Central memory CD8-positive, alpha-beta T cell (primary cell): ENCODE measurements at places on chromosomes 5 and 9.

GRCh38 chr9:11794984-11795383 lies 898.2 kb upstream of the TYRP1 start:
- H3K27me3 ChIP-seq: no peaks in the 10 kb centered on the region
- no peak for DNase-seq
- no peaks in the 10 kb centered on the region for H3K4me1 ChIP-seq
- no peak overlapping the region for H3K27ac ChIP-seq
- no peak overlapping the region for H3K4me3 ChIP-seq
- no peaks in the 10 kb centered on the region for H3K36me3 ChIP-seq

GRCh38 chr5:178119915-178120606 lies 6.7 kb downstream of the N4BP3 start:
- no peak overlapping the region for H3K4me3 ChIP-seq
- H3K36me3 ChIP-seq: peaks cover 13% of the 10 kb centered on the region
- no peak overlapping the region for H3K27ac ChIP-seq

GRCh38 chr9:131012396-131012917 lies 3.5 kb downstream of the LAMC3 start:
- H3K4me3 ChIP-seq: no peak overlapping the region
- H3K27ac ChIP-seq: no peak overlapping the region
- DNase-seq: no peak
- no peaks in the 10 kb centered on the region for H3K4me1 ChIP-seq
- peaks cover 74% of the 10 kb centered on the region for H3K27me3 ChIP-seq
- no peaks in the 10 kb centered on the region for H3K36me3 ChIP-seq

DNA sequence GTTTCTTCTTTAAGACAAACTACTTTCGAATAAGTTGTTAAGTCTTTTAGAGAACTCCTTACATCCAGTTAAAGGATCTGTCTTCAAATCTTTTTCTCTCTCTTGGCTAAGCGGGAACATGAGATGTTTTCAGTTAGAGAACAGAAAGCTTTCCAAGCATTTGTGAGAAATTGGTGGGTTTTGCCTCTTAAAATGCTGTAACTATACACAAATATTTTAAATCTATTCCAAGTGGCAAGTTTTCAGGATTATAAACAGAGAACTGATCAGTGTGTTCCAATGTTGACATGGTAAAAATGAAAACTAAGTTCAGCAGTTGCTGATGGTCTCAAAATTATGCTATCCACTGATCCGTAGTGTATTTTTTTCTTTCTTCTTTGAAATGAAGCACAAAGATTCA lies 100.4 kb downstream of the EBF1 start:
- no peaks in the 10 kb centered on the region for H3K36me3 ChIP-seq
- peaks cover 30% of the 10 kb centered on the region for H3K27me3 ChIP-seq
- no peak overlapping the region for H3K4me3 ChIP-seq
- DNase-seq: no peak

DNA sequence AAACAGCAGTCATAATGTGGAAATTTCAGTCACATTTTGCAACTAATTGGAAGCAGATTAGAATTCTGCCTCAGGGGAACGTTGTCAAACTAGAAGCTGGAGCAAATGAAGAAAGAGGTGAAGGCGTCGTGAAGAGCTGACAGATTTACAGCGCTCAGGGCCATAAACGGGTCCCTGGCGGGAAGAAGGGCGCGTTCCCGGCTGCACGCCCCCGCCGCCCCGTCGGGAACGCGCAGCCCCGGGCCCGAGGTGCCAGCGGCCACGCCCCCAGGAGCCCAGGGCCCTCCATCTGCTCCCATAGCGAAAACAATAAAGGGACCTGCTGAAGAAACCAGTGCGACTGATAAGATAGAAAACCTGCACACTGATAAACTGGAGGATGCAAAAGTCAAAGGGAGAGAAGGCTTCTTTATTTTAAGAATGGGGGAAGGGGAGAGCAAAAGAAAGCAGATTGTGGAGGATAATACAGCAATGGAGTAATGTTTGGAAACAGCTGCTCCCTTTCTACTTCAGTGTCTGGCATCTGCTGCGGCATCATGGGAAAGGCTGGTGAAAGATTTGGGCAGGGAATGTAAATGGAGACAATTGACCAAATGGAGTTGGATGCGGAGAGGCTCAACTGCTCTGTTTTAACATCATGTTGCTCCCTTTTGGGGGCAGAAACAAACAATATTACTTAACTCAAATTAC lies 11.1 kb downstream of the ZNF608 start:
- H3K4me1 ChIP-seq: no peaks in the 10 kb centered on the region
- no peaks in the 10 kb centered on the region for H3K36me3 ChIP-seq
- no peak overlapping the region for H3K4me3 ChIP-seq
- peaks cover 10% of the 10 kb centered on the region for H3K27me3 ChIP-seq

DNA sequence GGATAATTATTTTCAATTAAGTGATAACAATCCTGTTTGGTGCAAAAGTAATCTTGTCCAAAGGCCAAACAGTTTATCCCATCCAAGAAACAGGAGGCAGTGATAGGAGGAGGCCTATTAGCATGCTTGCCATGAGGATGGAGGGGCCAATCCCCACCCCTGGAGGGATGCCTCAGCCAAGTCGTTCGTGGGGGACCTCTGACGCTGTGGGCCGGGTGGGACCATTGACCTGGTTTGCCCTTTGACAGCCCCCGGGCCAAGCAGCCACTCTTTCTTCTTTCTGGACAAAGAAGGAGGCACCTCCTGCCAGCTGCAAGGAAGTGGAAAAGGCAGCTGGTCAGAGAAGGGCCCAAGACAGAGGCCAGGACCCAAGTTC lies 39.5 kb upstream of the GRHPR start:
- DNase-seq: no peak
- peaks cover 2% of the 10 kb centered on the region for H3K36me3 ChIP-seq
- no peaks in the 10 kb centered on the region for H3K4me1 ChIP-seq

- peaks cover 21% of the 10 kb centered on the region for H3K36me3 ChIP-seq
- peaks cover 67% of the 10 kb centered on the region for H3K4me1 ChIP-seq
- no peaks in the 10 kb centered on the region for H3K27me3 ChIP-seq
- no peak for DNase-seq
These were observed 85.7 kb downstream of the PTPDC1 start for GRCh38 chr9:94169968-94170367.

- DNase-seq: no peak
- H3K27me3 ChIP-seq: no peaks in the 10 kb centered on the region
- peaks cover 34% of the 10 kb centered on the region for H3K36me3 ChIP-seq
- H3K27ac ChIP-seq: peak overlapping the region; percentile 15
- no peaks in the 10 kb centered on the region for H3K4me1 ChIP-seq
- no peak overlapping the region for H3K4me3 ChIP-seq
These were observed 58.2 kb downstream of the IPPK start for GRCh38 chr9:92611621-92612285.

GRCh38 chr5:53991942-53992341 lies 318.4 kb downstream of the ARL15 start:
- no peaks in the 10 kb centered on the region for H3K4me1 ChIP-seq
- no peak overlapping the region for H3K4me3 ChIP-seq
- no peak for DNase-seq
- no peaks in the 10 kb centered on the region for H3K27me3 ChIP-seq

DNA sequence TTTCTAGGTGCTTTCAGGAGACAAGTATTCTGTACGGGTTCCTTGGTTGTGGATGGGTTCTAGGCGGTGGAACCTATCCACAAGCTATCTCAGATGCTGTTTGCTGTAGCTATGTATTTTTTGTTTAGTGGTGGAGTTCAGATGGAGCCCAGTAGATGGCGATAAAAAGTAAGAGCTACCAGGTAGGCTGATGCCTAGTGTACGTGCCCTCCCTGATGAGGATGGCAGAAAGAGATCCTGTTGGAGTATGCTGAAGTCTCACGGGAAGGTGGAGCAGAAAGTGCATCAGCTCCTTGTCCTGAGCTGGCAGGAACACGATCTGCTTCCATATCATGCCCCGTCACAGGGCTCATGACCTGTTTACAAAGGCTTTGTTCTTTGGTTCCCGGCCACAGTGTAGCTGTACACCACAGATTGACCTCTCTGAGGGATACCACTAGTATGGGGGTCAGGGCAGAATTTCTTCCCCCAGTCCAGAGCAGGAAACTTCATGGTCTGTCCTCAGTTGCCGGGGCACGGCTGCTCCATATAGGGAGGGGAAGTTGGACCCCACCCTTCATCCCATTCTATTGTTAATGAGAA lies 12.6 kb upstream of the UGT3A2 start:
- H3K4me1 ChIP-seq: no peaks in the 10 kb centered on the region
- H3K36me3 ChIP-seq: no peaks in the 10 kb centered on the region
- no peak for DNase-seq
- H3K27ac ChIP-seq: no peak overlapping the region

DNA sequence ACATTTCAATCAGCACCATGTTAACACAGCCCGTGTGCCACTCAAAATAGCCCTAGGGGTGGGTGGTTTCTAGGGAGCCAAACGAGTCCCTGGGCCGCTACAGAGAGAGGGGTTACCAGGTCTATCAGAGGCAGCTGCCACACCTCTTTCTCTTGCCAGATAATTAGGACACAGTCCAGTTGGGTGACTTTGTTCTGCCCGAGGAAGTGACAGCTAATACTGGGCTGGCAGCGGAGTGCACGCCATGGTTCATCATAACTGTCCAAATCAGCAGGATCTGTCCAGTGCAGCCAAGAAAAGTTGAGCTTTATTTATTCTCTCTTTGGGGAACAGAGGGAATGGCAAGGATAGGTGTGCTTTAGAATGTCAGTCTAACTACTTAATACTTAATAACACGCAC lies 583.8 kb downstream of the BRINP1 start:
- no peaks in the 10 kb centered on the region for H3K27me3 ChIP-seq
- DNase-seq: no peak
- H3K27ac ChIP-seq: no peak overlapping the region
- no peaks in the 10 kb centered on the region for H3K36me3 ChIP-seq
- H3K4me3 ChIP-seq: no peak overlapping the region

- H3K36me3 ChIP-seq: no peaks in the 10 kb centered on the region
- no peak overlapping the region for H3K27ac ChIP-seq
- no peaks in the 10 kb centered on the region for H3K4me1 ChIP-seq
- no peaks in the 10 kb centered on the region for H3K27me3 ChIP-seq
These were observed 1029.1 kb upstream of the ACO1 start for GRCh38 chr9:31355159-31355882.

- H3K4me1 ChIP-seq: no peaks in the 10 kb centered on the region
- H3K27me3 ChIP-seq: peaks cover 68% of the 10 kb centered on the region
- no peak overlapping the region for H3K4me3 ChIP-seq
- no peak for DNase-seq
- no peak overlapping the region for H3K27ac ChIP-seq
- no peaks in the 10 kb centered on the region for H3K36me3 ChIP-seq
These were observed 54.9 kb upstream of the DAB2IP start for GRCh38 chr9:121596515-121596914.

GRCh38 chr9:92100237-92100911 lies 14.8 kb downstream of the SPTLC1 start:
- no peak overlapping the region for H3K4me3 ChIP-seq
- H3K36me3 ChIP-seq: peaks cover 31% of the 10 kb centered on the region
- DNase-seq: no peak
- no peaks in the 10 kb centered on the region for H3K27me3 ChIP-seq

DNA sequence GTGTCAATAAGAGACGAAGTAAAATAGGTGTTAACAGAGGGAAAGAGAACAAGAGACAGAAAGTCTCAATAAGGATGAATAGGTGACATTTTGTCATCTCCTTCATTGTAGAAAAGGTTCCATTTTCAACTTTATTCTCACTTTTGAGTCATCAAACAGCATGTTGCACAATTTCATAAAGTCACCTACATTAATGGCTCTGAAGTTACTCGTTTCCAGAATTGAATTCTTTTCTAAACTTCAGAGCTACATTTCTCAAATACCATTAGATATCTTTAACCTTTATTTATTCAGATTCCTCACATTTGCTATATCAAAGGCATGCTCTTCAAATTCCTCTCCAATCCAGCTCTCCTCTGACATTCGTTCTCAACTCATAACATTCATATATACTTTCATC lies 13.1 kb downstream of the ADAMTS6 start:
- no peak overlapping the region for H3K27ac ChIP-seq
- H3K4me3 ChIP-seq: no peak overlapping the region
- no peaks in the 10 kb centered on the region for H3K27me3 ChIP-seq
- H3K4me1 ChIP-seq: no peaks in the 10 kb centered on the region
- H3K36me3 ChIP-seq: peaks cover 2% of the 10 kb centered on the region

DNA sequence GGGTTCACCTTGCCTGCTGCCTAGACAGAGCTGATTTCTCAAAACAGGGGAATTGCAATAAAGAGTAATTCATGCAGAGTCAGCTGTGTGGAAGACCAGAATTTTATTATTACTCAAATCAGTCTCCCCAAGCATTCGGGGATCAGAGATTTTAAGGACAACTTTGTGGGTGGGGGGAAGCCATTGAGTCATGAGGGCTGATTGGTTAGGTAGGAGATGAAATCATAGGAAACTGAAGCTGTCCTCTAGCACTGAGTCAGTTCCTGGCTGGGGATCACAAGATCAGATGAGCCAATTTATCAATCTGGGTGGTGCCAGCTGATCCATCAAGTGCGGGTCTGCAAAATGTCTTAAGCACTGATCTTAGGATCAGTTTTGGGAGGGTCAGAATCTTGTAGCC lies 159.1 kb upstream of the MAP1B start:
- no peaks in the 10 kb centered on the region for H3K36me3 ChIP-seq
- no peak for DNase-seq
- H3K27ac ChIP-seq: no peak overlapping the region
- peaks cover 50% of the 10 kb centered on the region for H3K27me3 ChIP-seq
- no peaks in the 10 kb centered on the region for H3K4me1 ChIP-seq
- H3K4me3 ChIP-seq: no peak overlapping the region

DNA sequence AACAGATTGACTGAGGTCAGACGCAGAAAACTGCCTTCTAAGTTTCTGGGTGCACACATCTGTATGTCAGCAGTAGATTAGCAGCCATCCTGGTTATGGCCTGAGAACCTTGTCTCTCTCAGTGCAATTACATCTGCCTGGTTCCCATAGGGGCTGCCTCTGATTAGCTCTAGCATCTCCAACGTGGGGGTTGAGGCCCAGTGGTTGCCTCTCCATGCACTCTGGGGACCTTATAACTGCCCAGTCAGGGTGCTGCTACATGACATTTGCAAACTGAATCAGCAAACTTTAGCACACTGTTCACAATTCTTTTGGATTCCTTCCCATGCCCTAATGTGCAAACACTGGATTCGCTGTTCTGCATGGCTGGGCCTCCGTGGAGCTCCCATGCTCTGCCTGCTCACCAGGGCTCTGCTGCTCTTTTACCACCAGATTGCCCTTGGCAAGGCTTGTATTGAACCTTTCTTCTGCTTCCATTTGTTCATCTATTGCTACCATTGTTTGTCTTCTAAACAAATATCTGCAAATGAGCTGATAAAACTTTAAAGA lies 36.2 kb downstream of the SNX18 start:
- peak overlapping the region; percentile 29 for H3K27ac ChIP-seq
- no peaks in the 10 kb centered on the region for H3K36me3 ChIP-seq
- no peak for DNase-seq
- H3K4me1 ChIP-seq: peaks cover 32% of the 10 kb centered on the region
- no peak overlapping the region for H3K4me3 ChIP-seq

DNA sequence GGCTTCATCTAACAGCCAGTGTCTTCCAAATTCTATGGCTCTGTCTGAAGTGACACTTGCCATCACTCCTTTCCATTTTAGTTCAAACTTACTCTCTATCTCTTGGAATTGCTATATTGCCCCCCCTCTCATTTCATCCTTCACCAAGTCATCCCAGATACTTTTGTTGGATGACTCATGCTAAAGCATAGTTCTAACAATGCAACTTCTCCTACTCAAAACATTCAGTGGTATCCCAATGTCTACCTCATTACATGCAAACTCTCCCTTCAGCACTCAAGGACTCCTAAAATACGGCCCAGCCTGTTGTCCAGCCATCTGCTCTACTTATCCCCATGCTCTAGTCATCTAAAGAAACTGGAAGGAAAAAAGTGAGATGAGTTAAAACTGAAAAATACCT lies 171.6 kb downstream of the RASEF start:
- no peaks in the 10 kb centered on the region for H3K27me3 ChIP-seq
- H3K4me1 ChIP-seq: no peaks in the 10 kb centered on the region
- no peaks in the 10 kb centered on the region for H3K36me3 ChIP-seq
- no peak overlapping the region for H3K4me3 ChIP-seq
- no peak overlapping the region for H3K27ac ChIP-seq
- DNase-seq: no peak
